ENCODE measurements at places on chromosomes 16 and 17.

DNA sequence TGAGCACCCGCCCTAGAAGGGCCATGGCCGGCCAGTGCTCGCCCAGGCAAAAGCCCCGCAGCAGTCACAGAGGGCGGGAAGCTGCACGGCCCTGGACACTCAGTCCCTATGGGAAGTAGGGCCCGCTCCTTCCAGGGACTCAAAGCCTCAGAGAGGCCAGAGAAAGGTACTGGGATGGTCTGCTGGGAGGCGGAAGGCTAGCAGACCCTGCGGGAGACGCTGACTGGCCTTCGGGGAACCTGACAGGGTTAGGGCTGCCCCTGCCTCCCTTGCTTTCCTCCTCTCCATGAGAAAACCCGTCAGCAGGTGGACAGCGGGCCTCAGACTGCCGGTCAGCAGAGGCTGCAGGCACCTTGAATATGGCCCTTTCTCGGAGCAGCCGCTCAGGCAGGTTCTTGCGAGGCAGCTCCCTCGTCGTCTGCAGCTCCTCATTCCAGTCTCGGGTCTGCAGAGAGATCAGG lies 11.5 kb downstream of the CLUH start:
- no peak for DNase-seq

DNA sequence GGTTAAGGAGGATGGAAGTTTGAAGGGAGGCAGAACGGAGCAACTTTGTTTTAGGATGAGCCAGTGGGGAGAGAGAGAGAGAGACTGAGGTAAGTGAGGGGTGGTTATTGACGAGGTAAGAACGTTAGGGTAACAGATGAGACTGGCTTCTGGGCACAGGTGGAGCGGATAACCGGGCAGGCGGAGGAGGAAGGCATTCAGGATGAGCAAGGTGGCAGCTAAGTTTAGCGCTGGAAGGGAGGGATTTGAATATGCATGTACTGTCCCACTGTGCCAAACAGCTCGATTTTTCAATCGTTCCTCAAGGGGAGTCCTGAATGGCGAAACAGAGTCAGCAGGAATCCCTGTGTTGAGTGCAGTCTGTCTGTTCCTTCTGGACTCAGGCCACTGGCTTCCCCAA lies 35.8 kb downstream of the CACNG3 start:
- no peak for DNase-seq

- DNase-seq: no peak
Observed at GRCh38 chr17:10135539-10136257, 62.7 kb downstream of the GAS7 start.

- no peak for DNase-seq
Observed at GRCh38 chr16:89150981-89151380, 20.6 kb upstream of the CDH15 start.

GRCh38 chr16:30340621-30341020 lies 14.5 kb downstream of the CD2BP2 start:
- no peak for DNase-seq

GRCh38 chr17:75036643-75037268 lies 10.0 kb downstream of the ATP5PD start:
- DNase-seq: no peak
